ENCODE measurements at places on chromosomes 11 and 22. TPM values are rescaled to one million over a fixed set of nuclear protein-coding genes. Genes with fewer than 3 reads are reported as not detected.

DNA sequence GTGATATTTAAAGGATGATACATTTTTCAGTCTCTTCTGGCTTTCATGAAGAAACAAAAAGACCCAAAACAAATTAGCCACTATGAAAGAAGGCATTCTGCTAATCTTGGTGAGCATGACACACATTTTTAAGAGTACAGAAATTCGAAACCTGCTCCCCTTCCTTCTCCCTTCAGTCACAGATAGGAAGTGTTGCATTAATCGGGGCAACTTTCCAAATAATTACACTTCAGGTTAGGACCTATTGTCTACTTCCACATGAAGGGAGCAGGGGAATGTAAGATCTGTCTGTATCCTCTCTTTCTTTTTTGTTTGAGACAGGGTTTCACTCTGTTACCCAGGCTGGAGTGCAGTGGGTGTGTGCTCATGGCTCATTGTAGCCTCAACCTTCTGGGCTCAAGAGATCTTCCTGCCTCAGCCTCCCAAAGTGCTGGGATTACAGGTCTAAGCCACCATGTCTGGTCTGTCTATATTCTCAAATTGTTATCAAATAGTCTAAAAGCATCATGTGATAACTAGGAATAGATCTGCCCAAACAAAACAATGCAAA is 45.8 kb downstream of the NCAM1 start:
- no peak for DNase-seq

GRCh38 chr11:9922806-9923205 is 258.9 kb downstream of the SWAP70 start:
- no peak for DNase-seq

GRCh38 chr11:503179-503981 is 3.7 kb downstream of the RNH1 start:
- peak; percentile 55 for DNase-seq

GRCh38 chr11:36376009-36376887 is 80.2 kb downstream of the PRR5L start:
- peak; percentile 74 for DNase-seq

GRCh38 chr11:104926771-104927611 is 28.7 kb upstream of the CASP12 start:
- DNase-seq: no peak

DNA sequence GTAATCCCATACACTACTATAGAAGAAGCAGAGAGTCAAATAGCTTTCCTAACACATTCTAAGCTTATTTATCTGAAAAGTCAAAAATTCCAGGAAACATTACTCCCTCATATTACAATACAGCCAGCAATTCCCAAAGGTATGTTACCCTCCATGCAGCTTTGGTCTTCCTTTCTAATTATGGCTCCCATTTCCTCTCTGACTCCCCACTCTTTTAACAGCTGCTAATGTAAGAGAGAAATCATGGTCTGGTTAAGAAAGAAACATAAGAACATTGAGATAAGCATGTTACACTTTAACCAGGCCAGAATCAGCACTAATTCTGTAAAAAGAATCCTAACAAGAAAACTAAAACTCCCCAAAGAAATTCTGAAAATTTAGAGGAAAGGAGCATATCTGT is 6.8 kb downstream of the PPP2R1B start:
- DNase-seq: no peak

DNA sequence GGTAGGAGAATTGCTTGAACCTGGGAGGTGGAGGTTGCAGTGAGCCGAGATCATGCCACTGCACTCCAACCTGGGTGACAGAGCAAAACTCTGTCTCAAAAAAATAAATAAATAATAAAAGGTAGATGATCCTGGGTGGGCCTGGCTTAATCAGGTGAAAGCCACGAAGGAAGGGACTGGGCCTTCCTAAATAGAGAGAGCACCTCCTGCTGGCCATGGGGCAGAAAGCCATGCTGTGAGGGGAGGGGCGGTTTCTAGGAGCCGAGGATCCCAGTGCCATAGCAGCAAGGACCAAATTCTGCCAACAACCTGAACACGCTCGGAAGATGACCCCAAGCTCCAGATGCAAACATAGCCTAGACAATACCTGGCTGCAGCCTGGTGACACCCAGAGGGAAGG is 24.5 kb upstream of the DGKZ start:
- peak; percentile 48 for DNase-seq

GRCh38 chr11:30282289-30282631 is 40.6 kb upstream of the ARL14EP start:
- DNase-seq: no peak

DNA sequence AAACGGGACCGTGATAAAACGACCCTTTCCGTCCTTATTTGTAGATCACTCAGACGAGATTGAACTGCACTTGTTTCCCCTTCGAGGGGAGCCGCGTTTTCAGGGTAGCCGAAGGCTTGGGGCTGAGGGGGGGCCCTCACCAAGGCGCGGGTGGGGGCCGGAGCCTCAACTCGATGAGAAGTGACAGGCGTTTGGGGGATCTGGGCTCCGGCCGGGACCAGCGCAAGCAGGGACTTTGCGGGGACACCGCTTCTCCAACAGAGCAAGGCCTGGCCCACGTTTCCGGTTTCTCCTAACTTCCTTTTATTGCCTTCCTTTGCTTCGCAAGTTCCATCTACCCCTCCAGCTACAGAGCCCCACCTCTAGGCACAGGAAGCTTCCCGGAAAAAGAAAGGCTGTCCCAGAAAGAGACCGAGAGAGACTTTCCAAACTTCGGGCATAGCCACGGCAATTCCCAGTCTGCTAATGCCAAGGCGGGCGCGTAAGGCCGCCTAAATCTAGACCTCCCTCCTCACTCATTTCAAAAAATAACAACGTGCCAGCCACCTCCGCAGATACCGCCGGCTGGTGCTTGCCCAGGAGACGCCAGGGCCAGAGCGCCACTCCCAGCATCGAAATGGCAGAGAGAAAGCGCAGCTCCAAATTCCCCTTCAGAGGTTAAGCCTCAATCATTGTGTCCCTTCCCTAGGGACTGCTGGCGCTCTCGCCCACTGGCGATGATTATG is 6.6 kb downstream of the PAX6 start:
- no peak for DNase-seq

GAS2L1 gene
- total RNA-seq: 19.7 TPM

OSM gene
- not detected for total RNA-seq

MAPK8IP1 gene
- 4.0 TPM for total RNA-seq

RASGRP2 gene
- total RNA-seq: 2.0 TPM

OR8H2 gene
- not detected for total RNA-seq

MS4A2 gene
- 2.9 TPM for total RNA-seq

PDE2A gene
- 10.4 TPM for total RNA-seq

TYR gene
- not detected for total RNA-seq

All from left colon (tissue), 2 donors.